Activated CD4-positive, alpha-beta T cell treated with anti-CD3 and anti-CD28 coated beads, Interleukin-2, amount 50 U/mL, for 48 hours (primary cell): ENCODE measurements at places on chromosomes 13 and 19.

GRCh38 chr19:42113641-42114348, 18.5 kb downstream of the POU2F2 start:
- no peak for DNase-seq

DNA sequence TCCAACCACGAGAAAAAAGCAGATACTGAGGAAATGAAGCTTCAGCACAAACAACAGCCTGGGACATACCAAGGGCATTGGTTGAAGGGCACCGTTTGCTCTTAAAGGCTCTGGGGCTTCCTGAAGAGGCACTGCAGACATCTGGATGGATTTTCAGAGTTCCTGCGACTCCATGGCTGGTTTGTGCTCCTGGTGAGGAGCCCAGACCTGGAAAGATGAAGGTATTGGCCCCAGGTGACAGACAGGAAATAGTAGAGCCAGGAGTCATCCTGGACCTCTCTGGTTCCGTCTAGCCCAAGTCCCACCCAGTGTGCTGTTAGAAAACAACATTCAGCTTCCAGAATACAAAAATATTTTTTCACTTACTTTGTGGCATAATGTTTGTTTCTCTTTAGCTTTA, 6.3 kb downstream of the IL17D start:
- DNase-seq = no peak

- no peak for DNase-seq
Measured at GRCh38 chr13:99214731-99215130, 14.1 kb downstream of the UBAC2 start.

DNA sequence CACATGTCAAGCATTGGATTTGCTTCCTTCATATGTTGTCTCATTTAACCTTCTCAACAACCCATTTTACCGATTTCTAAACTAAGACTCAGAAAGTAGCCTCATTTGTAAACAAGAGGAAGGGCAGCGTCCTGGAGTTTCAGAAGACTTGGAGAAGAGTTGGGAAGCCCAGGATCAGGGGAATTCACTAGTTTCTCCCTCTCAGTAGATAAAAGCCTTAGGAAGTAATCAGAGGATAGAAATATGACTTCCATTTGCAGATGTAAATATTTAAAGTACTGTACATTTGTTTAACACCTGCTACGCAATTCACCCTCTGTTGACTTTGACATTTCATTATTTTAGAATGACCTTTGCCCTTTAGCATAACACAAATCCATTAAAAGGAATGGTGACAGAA, 216.4 kb downstream of the DCT start:
- no peak for DNase-seq

GRCh38 chr19:6509118-6509971, 7.2 kb upstream of the TUBB4A start:
- DNase-seq = no peak

DNA sequence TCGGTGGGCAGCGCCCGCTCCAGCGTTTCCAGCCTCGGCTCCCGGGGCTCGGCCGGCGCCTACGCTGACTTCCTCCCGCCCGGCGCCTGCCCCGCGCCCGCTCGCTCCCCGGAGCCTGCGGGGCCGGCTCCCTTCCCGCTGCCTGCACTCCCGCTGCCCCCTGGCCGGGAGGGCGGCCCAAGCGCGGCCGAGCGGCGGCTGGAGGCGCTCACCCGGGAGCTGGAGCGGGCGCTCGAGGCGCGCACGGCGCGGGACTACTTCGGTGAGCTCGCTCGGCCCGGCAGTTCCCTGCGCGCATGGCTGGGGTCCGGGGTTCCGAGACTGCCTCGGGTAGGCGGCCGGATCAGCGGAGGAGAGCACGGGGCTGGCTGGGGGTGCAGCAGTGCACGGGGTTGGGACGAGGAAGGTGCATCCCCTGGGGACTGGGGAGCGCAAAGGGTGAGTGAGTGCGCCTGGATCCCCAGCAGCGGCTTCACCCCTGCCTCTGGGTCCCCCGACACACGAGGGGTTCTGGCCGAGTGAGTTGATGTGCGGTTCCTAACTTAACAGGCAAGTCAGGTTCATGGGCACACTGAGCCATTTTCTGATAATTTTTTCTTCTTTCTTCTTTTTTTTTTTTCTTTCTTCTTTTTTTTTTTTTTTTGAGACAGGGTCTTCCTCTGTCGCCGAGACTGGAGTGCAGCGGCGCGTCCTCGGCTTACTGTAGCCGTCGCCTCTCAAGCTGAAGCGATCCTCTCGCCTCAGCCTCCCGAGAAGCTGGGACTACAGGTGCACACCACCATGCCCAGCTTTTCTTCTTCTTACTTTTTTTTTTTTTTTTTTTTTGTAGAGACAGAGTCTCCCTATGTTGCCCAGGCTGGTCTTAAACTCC, 1.1 kb downstream of the WTIP start:
- no peak for DNase-seq

GRCh38 chr13:51643882-51644281, 59.6 kb downstream of the WDFY2 start:
- DNase-seq = no peak

- DNase-seq = no peak
Measured at GRCh38 chr19:3369337-3370213, 3.2 kb downstream of the NFIC start.

- DNase-seq = no peak
Measured at GRCh38 chr13:67303661-67304333, 73.7 kb upstream of the PCDH9 start.

DNA sequence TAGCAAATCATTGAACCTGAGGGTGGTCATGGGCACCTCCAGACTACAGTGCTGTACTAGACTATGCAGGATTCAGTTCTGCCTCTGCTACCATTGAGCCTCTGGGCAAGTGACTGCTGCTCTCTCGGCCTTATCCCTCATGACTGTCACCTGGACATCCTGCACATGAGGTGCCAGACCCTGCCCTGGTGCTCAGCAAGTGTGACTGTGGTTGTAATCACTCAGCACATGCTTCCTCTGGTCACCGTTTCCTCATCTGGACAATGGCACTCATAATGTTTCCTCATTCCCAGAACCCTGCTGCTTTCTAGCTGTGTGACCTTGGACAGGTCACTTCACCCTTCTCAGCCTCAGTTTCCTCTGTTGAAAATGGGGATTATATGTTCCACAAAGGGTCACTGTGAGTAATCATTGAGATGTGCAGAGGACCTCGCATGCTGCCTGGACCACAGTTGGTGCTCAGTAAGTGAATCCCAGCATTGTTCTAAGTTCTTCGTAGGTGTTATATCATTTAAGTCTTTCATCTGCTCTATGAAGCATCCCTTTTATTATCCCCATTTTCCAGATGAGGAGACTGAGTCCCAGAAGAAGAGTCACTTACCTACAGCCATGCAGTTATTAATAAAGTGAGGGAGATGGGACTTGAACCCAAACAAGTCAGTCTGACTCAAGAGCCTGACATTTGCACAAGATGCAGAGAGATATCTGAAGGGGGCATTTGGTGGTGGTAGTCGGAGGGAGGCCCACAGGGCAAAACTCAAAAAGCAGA, 3.2 kb downstream of the SYT3 start:
- no peak for DNase-seq

- no peak for DNase-seq
Measured at GRCh38 chr19:6227936-6228325, 51.8 kb downstream of the MLLT1 start.

DNA sequence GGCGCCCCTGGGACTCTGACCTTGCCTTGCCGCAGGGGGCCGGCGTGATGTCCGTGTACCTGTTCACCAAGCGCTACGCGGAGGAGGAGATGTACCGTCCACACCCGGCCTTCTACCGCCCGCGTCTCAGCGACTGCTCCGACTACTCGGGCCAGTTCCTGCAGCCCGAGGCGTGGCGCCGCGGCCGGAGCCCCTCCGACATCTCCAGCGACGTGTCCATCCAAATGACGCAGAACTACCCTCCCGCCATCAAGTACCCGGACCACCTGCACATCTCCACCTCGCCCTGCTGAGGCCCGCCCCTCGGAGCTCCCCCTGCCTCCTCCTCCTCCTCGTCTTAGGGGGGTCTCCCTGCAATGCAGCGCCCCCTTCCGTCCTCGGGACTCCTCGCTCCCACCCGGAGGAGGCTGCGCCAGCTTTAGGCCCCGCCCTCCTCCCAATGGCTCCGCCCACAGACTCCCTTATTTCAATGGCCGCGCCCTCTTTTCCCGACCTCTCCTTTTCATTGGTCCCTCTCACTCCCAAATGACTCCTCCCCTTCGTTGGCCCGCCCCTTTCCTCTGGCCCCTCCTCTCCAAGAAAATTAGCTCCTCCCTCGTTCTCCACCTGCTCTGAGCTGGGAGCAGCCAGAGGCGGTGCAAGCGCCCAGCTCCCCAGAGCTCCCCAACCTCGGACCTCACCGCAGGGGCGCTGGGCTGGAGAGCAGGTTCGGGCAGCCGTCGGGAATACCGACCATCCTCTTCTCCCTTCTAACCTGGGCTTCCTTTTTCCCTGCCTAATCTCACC, 20.5 kb upstream of the CACNG8 start:
- peak; percentile 11 for DNase-seq

DNA sequence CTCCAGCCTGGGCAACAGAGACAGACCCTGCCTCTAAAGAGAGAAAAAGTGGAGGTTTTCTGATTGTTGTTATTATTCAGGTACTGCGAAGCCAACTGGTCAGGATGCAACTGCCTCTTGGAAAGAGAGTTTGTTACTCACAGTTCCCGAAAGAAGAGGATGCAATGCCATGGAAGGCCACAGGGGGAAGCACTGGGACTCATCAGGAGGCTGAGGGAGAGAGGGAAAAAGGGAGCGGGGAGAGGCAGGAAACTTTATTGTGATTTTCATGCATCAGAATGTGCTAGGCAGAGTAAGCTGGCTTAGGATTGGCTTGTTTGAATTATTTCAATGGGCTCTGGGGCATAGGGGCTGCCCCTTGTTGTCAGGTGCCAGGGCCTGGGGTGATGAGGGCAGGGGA, 27.6 kb downstream of the MYO9B start:
- peak; percentile 45 for DNase-seq

DNA sequence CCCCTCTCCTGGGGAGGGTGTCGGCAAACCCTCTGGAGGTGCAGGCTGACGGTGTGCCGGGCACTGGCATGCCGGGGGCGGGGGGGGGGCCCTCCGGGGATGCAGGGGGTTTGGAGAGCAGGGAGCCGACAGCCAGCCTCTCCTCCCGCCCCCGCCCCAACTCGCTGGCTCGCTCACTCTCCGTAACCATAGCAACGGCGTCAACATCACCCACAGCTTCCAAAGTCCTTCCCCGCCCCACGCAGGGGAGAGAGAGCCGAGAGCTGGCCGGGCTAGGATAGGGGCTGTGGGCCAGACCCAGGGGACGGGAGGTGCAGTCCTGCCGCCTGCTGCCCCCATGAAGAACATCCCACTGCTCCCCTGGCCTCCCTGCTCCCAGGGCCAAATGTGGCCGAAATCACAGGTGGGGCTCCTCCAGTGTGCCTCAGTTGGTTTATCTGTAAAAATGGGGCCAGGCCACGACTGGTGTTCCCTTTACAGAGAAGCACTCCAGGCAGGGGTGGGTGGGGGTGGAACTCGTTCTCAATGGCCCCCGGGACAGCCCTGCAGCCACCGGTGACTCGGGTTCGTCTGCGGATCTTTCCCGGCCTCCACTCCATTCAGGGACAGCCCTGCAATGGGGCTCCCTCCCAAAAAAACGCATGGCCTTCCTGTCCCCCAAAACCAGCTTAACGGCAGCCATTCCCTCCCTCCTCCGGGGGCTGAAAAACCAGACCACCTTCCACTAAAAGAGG, 3.2 kb downstream of the KLF16 start:
- DNase-seq = peak; percentile 58

DNA sequence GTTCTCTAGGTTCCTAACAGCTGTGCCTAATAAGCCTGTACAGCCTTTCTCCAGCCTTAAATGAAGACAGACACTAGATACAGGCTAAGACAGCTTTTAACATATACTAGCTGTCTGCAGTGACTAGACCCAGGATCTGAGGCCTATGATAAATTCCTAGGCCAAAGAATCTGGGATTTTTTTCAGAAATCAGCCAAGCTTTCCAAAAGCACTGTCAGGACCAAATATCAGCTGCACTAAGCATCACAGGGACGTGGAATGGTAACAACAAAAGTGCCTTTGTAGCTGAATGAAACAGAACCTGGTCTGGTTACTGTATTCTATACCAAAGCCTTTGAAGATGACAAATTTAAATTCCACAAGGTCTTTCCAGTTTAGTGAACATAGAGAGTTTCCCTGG, 77.9 kb upstream of the DOCK9 start:
- DNase-seq = no peak

GRCh38 chr19:22026687-22027086, 15.9 kb upstream of the ZNF208 start:
- no peak for DNase-seq

- no peak for DNase-seq
Measured at GRCh38 chr13:79668201-79668752, 187.3 kb downstream of the NDFIP2 start.

DNA sequence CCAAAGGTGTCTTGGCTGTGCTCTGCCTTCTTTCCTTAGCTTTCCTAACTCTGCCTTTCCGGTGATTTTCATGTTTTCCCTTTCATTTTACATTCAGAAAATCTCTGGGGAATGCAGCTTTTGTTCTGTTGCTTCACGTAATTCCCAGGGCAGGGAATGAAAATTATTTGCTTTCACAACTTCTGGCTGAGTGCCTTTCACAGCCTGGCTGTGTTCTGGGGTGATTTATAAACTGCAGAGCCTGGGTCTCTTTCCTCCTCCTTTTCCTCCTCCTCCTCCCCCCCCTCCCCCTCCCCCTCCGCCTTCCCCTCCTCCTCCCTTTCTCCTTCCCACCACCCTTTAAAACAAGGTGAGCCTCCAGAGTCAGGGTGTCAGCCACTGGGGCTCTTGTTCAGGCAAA, 84.3 kb downstream of the RNASEH2B start:
- no peak for DNase-seq

DNA sequence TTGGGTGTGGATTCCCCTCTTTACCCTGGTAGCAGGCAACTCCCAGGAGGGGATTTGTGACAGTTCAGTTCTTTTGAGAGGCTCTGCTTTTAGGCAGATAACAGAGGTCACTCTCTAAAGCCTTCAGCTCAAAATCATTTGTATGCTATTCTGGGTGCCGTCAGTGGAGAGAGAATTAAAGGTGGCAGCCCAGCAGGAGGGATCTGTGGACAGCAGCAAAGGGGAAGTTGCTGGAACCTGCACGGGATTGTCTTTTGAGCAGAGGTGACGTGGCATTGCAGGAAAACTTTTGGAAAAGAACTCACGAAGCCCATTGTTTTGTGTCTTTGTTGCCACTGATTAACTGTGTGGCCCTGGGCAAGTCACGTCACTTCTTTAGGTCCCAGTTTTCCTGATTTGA, 62.4 kb upstream of the C1QTNF9 start:
- DNase-seq = no peak

DNA sequence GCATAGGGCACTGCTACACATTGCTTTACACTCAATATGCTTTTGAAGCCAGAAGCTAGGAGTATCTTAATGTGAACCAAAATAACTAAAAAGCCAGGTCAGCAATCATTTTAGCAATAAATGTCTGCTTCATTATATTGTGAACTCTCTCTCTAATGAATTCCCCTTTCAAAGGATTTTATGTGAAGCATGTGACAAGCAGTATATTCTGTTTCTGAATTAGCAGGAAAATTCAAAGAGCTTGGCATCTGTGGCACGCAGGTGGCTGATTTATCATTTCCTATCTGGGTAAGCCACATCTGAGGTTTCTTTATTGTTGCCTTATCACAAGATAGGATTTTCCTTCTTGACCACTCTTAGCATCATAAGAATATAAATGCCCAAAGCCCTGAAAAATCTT, 56.8 kb upstream of the KLF12 start:
- no peak for DNase-seq
